ENCODE measurements at places on chromosomes 3 and 15.

GRCh38 chr15:70053716-70054229, 43.9 kb downstream of the TLE3 start:
- no peak for DNase-seq

- DNase-seq = no peak
Observed at GRCh38 chr3:150235799-150236198, 172.3 kb upstream of the TSC22D2 start.

DNA sequence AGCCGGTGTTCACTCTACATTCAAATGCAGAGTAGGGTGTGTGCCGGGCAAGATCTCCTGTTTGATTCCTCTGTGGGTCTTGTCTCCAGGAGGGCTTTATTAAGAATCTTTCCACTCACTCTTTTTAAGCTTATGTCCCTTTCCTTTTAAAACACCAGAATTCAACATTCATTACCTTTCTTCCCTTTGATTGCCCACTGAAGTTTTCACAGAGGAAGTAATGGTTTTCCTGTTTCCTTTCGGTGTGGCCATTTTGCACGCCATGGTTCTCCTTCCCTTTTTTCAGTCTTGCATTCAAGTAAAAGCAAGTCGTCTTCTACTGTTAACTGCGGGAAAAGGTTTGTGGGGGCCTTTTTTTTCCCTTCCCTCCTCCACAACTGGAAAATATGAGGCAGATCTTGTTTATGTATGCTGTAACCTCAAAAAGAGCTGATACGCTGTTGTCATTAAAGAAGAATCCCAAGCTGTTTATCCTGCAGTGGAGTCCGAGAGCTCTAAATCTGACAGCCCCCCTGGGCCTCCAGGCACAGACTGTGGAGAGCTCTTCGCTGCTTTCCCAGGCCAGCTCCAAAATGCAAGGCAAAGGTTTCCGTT, 40.5 kb downstream of the FILIP1L start:
- DNase-seq = no peak

GRCh38 chr3:98902351-98902740, 851 bp upstream of the DCBLD2 start:
- no peak for DNase-seq

DNA sequence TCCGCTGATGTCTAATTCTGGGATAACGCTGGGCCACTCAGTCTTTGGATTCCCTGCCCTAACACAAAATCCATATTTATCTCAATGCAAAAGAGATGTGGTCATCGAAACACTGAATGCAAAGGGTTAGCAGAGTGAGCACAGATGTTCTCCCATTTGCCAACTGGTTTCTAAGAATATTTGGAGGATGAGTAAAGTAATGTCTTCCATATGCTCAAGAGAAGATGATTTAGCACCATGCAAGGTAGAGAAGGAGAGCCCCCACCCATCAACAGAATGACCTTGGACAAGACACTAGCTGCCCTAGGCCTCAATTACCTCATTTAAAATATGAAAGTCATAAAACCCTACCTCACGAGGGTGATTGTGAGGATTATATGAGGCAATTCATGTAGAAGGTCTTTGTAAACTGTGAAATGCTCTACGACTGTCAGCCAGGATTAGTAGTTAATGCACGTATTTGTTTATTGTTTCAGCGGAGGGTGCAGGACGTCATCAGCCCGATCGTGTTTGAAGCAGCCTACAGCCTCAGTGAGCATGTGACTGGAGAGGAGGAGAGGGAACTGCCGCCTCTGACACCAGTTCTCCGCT, 232.9 kb upstream of the CTDSPL start:
- no peak for DNase-seq

DNA sequence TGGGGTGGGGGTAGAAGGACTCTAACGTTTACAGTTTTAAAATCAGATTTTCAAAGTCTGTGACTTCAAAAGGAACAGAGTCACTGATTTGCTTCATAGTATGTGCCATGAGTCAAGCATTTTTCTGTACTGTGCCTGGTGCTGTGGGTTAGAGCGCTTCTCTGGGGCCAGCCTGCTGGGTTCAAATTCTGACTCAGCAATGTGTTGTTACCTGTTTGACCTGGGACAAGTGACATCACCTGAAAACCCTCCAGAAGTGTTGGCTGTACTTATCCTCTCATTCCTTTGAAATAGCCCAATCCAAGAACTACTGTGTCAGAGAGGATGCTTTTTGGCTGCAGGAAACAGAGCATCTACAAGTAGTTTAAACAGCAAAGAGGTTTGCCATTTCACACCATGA, 101.7 kb downstream of the LSM3 start:
- DNase-seq = no peak

GRCh38 chr15:83057696-83058376, 9.2 kb downstream of the BTBD1 start:
- DNase-seq = no peak
